ENCODE measurements at places on chromosomes 3 and 15.

GRCh38 chr15:89783111-89783860, 7.2 kb downstream of the MESP2 start:
- DNase-seq, result peak; percentile 63

DNA sequence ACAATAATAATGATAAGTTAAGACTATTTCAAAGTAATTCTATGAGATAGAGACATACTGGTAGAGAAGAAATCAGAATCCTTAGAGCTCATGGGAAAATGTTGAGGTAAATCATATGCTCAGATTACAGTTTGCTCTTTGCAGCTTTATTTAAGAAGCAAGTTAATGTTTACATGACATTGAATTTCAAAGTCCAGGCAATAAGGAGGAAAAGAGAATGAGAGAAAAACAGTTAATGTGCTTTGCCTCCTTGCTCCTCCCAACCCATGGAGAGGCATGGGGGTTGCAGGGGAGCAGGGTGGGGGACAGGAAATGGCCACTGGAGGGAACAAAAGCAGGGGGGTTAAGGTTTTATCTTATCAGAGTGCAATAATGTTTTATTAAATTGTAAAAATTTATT, 42.2 kb upstream of the ZBTB38 start:
- DNase-seq, result no peak

DNA sequence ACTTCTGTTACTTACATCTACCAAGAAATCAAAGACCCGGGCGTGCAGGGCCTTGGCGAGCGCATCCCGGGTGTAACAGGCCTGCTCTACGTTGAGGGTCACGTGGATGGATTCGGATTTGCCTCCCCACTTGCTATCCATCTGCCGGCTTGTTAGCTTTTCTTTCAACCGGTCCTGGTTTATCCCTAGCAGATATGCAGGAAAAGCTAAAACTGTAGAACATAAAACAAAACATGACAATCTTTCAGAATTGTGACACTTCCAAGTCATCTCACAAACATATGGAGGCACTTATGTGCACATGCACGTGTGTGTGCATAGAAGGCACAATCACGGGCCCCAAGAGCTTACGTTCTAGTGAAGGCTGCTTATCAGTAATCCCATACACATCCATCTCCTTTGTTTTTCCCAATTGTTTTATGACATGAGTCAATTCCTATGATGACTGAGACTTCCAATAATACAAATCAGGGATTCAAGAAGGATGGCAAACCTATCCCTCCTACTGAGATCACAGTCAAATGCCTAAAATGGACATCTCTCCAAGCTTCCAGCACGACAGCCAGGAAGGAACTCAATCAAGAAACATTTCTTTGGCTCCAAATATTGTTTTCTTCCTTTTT, 11.3 kb downstream of the LDHAL6B start:
- DNase-seq, result no peak

GRCh38 chr3:138768946-138769345, 65.8 kb downstream of the PIK3CB start:
- DNase-seq, result no peak

- no peak for DNase-seq
Observed at GRCh38 chr3:116963802-116964201, 254.2 kb downstream of the TUSC7 start.

GRCh38 chr15:25347707-25348106, 91.1 kb downstream of the UBE3A start:
- no peak for DNase-seq

GRCh38 chr3:171752329-171752728, 58.0 kb downstream of the PLD1 start:
- no peak for DNase-seq

- DNase-seq, result no peak
Observed at GRCh38 chr3:5891711-5892110, 704.2 kb downstream of the EDEM1 start.

DNA sequence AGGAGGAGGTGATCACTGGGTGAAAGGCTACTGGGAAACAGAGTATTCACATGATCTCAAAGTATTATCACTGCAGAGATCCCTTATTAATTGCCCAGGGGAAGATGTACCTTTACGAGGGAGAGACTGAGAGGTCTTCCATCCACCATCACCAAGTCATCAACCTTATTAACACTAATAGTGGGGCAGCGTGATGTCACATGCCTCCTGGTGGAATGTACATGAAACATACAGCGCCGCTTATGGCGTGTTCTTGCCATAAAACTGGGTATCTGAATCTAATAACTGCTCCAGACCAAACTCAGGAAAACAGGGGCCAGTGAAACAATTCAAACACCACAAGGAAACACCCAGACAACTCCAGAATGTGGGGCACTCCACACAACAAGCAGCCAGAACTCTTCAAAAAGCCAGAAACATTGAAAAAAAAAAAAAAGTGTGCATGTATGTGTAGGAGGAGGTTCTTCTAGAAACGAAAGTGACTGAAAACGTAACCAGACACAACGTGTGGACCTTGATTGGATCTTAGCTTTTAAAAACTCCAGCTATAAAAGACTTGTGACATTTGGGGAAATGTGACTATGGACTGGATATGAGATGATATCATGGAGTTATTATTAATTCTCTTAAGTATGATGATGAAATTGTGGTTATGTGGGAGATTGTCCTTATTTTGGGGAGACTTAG, 4.6 kb downstream of the STIMATE start:
- DNase-seq, result no peak

- no peak for DNase-seq
Observed at GRCh38 chr3:184360929-184361531, 375 bp downstream of the CLCN2 start.

DNA sequence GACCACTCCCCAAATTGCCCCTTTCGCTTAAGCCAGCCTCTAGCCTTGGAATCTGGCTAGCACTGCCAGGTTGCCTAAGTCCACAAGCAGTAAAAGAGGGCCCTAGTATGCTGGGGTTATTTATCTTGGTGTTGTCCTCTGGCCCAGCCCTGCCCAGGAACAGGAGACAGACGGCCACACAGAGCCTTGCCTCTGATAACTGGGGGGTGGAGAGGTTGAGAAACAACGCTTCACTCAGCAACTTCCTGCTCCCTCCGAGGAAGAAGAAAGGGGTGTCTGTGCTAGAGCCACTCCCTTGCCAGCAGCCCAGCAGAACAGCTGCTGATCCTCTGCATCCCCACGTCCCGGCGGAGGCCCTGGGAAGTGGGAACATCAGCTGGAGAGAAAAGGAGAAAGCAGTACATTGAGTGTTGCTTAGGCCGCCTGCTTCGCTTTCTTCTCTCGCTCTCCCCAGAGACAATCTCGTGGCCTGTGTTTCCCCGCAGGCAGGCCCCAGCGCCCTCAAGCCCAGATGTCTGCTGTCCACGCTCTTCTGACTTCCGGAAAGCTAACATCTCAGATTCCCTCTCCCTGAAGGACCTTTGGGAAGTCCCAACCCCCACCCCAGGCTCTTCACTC, 22.6 kb upstream of the C3orf70 start:
- no peak for DNase-seq

GRCh38 chr15:78766041-78766440, 45.2 kb downstream of the ADAMTS7 start:
- DNase-seq, result no peak

- DNase-seq, result no peak
Observed at GRCh38 chr3:23112491-23112890, 90.6 kb upstream of the UBE2E2 start.

DNA sequence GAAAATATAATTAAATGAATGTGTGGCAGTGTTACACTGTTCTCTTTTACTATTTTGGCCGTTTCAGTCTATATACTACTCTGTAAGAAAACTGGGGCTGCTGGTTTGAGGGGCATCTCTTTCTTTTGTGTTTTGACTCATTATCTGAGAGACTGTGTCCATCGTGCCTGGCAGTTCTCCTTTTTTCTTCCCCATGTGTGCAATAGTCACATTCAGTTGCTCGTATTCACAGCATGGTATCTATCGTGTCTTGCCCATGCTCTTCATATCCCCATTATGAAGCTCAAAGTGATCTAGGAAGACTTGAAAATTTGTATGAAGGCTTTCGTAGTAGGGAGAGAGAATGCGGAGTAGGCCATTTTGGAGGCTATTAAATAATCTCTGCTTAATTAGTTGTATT, 29.8 kb upstream of the FAH start:
- no peak for DNase-seq

DNA sequence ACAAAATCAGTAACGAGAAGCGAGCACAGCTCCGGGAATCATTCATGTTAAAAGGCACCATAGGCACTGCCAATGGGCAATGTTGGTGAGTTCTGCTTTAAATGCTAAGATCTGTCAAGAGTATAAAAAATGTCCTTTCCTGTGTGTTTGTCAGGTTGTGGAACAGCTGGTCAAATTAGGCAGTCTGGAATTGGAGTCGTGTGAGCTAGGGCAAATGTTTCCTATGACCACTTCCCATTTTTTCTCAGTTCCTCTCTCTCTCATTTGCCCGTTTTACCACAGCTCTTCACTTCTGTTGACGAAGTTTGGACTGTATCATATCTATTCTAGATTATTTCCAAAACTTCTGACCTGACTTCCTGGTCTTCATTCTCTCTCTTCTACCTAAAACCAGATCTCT, 60.8 kb upstream of the GOLIM4 start:
- no peak for DNase-seq

DNA sequence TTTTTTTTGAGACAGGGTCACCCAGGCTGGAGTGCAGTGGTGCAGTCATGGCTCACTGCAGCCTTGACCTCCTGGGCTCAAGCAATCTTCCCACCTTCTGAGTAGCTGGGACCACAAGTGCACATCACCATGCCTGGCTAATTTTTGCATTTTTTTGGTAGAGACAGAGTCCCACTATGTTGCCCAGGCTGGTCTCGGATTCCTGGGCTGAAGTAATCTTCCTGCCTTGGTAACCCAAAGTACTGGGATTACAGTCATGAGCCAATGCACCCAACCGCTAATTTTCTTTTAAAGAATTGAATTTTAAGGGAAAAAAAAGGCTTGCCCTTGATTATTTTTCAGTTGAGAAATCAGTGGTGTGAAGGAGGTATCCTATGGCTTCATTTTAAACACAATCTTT, 334.0 kb downstream of the SOX2 start:
- no peak for DNase-seq

DNA sequence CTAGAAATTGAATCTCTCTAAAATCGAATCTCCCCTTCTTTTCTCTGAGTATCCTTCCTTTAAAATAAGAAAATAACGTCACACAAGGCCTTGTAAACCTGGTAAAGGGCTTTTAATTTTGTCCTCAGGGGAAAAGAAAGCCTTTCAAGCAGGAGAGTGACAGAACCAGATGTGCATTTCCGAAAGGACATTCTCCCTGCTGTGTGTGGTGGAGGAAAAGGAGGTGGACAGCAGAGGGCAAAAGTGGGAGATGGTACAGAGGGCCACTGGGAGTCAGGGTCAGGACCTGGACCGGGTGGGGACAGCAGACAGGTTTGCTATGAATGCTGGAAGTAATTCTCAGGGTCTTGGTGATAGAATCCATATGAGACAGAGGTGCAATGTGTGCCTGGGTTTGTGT, 127.6 kb downstream of the RORA start:
- no peak for DNase-seq

DNA sequence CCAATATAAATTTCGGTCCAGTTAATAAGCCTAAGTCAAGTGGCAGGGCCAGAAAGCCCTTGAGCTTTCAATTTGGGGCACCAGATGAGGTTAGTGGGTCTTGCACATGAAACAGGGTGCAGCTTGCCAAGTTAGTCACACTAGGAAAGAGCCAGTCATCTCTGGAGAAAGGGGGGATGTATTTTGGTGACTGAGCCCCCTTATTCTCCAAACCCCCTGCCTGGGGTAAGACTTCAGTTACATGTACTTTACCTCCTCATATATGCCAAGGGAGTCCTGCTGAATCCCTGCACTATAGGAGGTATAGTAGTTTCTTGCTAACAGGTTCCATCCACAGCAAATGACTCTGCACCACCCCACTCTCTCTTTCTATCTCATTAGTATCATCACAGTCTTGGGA, 62.7 kb downstream of the TIGIT start:
- no peak for DNase-seq

- DNase-seq, result no peak
Observed at GRCh38 chr3:52403271-52403841, 41.5 kb downstream of the SEMA3G start.

- no peak for DNase-seq
Observed at GRCh38 chr15:73632670-73633058, 525 bp downstream of the NPTN start.

GRCh38 chr3:123686251-123686650, 101.4 kb upstream of the HACD2 start:
- peak; percentile 67 for DNase-seq

GRCh38 chr3:184582646-184583577, 21.3 kb downstream of the EPHB3 start:
- no peak for DNase-seq

DNA sequence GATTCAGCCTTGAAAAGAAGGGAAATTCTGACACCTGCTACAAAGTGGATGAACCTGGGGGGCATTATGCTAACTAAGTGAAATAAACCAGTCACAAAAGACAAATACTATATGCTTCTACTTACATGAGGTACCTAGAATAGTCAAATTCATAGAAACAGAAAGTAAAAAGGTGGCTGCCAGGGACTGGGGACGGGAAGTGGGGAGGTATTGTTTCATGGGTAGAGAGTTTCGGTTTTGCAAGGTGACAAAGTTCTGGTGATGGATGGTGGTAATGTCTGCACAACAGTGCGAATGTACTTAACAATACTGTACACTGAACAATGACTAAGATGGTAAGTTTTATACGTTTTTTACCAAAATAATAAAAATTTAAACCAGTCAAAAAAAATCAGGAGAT, 4.8 kb downstream of the IDH2 start:
- no peak for DNase-seq

- no peak for DNase-seq
Observed at GRCh38 chr3:60772584-60772983, 478.7 kb downstream of the FHIT start.

GRCh38 chr15:58392611-58393161, 39.1 kb upstream of the LIPC start:
- no peak for DNase-seq

- no peak for DNase-seq
Observed at GRCh38 chr15:74182131-74182530, 8.6 kb downstream of the ISLR start.

DNA sequence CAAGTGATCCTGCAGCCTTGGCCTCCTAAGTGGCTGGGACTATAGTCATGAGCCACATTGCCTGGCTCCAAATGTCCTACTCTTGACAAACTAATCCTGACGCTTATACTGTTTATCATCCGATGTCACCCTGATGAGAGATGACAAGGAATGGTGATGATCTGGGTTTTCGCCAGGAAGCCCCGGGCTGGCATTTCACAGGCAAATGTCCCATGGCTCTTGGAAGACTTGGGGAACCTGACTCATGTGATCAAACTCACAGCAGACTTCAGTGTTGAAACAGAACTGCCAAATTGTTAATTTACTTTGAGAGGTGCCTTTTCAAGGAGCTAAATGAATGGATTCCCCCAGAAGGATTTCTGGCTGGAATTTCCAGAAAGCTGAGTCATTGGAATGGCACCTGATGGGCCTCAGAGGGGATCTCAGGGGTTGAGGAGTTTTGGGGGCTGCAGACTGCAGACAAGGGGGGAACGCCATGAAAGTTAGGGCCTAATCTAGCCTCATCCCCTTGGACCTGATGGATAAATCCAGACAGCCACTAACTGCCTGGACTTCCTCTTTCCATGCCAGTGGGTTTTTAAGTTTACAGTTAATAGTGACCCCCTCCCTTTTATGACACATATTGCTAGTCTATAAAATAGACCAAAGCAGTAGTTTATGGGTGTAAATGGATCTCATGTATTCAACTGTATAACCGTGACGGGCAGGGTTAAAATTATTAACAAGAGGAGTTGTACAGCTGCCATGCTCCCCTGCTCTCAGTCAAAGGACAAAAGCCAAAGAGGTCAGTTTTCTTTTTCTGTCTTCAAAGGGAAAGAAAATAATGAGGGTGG, 146.6 kb downstream of the CHSY1 start:
- no peak for DNase-seq
